Testis (tissue), 5 donors: ENCODE measurements at places on chromosomes 12 and 14.

- no peak for DNase-seq
Observed at GRCh38 chr14:78248501-78249090, 78.4 kb downstream of the NRXN3 start.

DNA sequence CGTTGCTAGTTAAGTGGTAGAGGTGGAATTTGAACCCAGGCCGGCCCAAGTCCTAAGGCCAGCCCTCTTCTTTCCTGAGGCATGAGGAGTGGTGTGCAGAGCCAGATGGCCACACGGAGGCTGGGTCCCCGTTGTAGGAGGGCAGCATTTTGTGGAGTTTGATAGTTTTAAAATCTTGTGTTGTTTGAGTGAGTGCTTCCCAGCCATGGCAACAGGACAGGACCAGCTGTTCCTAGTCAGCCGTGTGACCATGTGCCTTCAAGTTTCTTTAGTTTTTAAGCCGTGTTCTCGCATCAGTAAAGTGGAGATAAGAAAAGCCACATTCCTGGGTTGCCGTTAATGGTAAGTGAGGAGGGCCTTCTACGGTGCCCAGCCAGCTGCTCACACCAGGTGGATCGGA lies 44.4 kb downstream of the UBE3B start:
- DNase-seq, result no peak

DNA sequence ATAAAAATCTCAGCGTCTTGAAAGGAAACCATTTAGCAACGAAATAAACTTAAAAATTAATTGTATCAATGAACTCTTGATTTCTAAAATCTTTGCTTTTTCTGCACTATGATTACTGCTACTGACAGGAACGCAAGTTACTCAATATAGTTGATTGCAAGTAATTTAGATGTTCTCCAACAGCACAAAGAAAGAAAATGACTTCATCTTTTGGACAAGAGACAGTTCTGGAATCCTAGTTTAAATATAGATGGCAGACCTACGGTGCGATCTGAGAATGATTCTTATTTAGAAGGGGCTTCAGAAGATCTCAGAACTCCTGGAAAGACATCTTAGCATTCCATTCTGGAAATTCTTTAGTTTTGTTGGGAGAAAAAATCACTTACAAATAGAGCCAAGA lies 1.4 kb upstream of the SUDS3 start:
- no peak for DNase-seq

- no peak for DNase-seq
Observed at GRCh38 chr12:6550294-6551062, 5.4 kb downstream of the IFFO1 start.

DNA sequence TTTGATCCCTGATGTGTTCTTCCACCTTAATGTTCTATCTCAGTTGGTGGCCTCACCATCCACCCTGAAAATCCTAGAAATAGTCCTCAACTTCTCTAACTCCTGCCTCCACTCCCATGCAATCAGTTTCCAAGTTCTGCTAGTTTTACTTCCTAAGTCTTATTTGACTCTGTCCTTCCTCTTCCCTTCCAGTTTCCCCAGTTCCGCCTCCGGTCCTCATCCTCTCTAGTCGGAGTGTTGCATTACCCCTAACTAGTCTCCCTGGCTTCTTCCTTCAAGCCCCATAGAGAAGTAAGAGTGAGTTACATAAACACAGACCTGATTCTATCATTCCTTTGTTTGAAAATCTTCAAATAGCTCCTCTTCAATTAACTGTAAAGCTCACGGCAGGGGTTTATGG lies 236.5 kb downstream of the GXYLT1 start:
- DNase-seq, result no peak

GRCh38 chr14:99331811-99332210 lies 59.8 kb upstream of the BCL11B start:
- DNase-seq, result no peak

GRCh38 chr14:31320216-31320615 lies 100.1 kb downstream of the HEATR5A start:
- DNase-seq, result no peak

- DNase-seq, result peak; percentile 25
Observed at GRCh38 chr12:55068416-55069010, 48.7 kb downstream of the NEUROD4 start.

DNA sequence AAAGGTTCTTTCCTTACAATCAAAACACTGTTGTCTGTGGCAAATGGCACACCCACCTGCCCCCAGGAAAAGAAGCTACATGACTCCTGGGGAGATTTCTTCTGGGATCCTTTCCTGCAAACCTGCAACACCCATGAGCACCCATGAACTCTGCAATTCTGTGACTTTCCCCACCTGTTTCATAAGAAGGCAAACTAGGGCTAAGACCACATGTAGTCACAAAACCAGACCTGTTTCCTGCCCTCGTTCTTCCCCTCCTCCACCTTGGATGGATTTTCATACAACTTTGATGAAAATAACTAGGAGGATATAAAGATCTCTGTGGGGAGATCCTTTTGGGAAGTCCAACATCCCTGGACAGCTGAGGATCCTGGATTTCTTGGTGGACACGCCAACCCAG lies 1084.7 kb downstream of the BCL11B start:
- DNase-seq, result no peak

DNA sequence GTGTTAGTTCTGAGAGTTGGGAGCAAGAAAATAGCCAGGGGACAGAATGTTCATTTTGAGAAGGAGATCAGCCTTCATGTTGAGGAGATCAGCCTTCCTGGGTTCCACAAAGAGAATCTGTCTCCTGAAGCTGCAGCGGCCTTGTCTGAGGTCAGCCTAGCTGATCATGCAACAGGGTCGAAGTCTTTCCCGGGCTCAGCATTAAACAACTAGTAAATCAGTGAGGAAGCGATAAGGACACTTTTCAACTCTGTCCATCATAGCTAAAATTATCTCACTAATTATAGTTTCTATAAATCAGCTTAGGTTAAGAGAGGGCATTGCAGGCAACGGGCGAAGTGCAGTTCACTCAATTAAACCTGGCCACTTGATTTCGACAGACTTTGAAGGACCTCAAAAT lies 7.5 kb downstream of the GSC start:
- no peak for DNase-seq

GRCh38 chr14:76023757-76024156 lies 38.2 kb downstream of the IFT43 start:
- no peak for DNase-seq

GRCh38 chr14:57262117-57262516 lies 6.6 kb downstream of the EXOC5 start:
- DNase-seq, result no peak

DNA sequence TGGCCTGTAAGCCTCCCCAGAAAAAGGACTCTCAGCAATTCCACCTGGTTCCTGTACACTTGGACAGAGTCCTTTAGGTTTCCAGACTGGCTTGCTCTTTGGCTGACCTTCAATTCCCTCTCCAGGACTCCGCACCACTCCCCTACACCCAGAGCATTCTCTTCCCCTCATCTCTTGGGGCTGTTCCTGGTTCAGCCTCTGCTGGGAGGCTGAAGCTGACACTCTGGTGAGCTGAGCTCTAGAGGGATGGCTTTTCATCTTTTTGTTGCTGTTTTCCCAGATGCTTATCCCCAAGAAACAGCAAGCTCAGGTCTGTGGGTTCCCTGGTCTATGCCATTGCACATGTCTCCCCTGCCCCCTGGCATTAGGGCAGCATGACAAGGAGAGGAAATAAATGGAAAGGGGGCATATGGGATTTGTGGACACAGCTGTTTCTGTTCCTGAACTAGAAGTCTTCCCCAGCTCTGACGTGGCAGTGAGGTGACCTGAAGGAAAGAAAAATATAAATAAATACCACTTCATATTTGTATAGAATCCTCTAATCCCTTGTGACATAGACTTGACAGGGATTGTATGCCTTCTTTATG lies 1.3 kb downstream of the RNASE7 start:
- DNase-seq, result no peak

- no peak for DNase-seq
Observed at GRCh38 chr12:13369474-13370056, 173.0 kb downstream of the EMP1 start.

GRCh38 chr12:110677982-110678381 lies 10.9 kb downstream of the HVCN1 start:
- no peak for DNase-seq
